ENCODE measurements at places on chromosomes 3 and 15.

DNA sequence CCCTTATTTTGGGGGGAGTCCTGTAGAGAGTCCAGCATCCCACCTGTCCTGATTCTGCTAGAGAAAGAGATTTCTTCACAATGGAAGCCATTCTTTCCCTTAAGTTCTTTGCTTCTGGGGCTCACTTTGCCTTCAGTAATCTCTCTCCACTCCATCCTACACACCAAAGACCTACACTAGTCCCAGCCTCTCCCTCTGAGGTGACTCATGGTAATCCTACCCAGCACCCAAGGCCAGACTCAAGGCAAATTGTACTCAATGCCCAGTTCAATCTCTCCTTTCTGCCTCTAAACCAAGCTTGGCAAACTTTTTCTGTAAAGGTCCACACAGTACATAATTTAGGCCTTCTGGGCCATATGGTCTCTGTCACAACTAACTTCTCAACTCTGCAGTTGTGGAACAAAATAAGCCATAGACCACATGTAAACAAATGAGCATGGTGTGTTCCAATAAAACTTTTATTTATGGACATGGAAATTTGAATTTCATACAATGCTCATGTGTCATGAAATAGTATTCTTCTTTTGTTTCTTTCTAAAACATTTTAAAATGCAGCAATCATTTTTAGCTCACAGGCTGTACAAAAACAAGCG is 72.5 kb downstream of the MRPL46 start:
- DNase-seq, result no peak

DNA sequence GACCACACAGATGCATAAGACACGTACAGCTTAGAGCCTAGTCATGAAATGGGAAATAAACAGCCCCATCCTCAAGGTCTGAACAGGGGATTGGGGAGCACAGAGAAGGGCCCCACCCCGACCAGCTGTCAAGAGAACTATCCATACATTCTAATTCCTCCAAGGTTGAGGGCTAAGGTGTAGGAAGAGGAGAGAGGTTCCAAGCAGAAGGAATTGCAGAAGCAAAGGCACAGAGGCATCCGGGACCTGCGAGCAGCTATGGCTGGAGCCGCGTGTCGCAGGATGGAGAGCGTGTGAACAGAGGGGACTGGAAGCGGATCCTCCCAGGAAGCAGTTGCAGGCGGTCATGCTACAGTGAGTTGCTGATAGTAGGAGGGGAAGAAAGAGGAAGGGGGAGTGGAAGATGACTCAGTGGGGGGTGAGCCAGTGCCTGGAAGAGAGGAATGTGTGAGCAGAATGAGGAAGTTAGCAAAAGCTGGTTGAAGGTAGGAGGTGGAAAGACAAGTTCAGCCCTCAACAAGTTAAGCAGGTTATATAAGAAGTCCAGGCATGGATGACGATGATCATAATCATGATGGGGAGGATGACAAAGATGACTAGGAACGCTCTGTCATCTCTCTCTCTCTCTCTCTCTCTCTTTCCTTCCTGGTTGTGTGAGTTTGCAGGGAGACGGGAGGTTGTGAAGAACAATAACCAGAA is 89.7 kb downstream of the LIPC start:
- DNase-seq, result peak; percentile 5

- no peak for DNase-seq
These were observed 16.0 kb downstream of the CAPN3 start for GRCh38 chr15:42375252-42375651.

DNA sequence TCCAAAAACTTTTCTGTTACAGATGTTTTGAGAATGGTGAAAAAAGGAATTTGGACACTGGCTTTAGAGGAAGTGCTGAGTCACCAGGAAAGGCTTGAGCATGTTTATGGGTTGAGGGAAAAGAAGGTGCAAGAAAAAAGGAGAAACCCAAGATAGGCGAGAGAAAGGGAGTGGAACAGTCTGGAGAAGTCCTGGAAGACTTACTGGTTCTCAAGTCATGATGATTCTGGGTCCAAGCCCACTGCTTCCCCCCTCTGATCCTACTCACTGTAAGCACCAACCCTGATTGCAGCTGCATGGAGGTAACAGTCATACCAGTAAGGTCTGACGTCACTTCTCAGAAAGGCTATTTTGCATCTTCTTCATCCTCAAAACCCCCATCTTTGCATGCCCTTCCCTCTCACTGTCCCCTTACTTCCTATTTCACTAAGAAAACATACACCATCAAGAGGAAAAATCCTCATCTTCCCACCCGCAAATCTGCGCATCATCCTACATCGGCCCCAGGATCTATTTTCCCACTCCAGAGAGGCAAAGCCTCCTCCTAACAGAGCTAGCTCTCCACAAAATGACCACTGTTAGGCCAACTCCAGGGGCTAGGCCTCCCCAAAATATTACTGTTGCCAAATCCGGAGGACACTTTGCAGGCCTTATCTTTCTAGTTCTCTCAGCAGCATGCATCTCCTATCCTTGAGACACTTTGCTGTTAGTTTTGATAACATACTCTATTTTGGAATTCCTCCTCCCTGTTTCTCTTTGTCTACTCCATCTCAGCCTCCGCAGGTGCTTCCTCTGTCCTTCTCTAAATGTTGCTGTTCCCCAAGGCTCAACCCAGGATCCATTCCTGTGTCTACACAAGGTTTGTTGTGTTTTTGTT is 3.2 kb upstream of the ATP13A3 start:
- DNase-seq, result no peak

- DNase-seq, result no peak
These were observed 35.7 kb downstream of the TRANK1 start for GRCh38 chr3:36909181-36909580.

Data from H1 (cell line).